ELR (cell line): ENCODE measurements at places on chromosomes 5 and 9.

GRCh38 chr5:59037941-59038797, 455.3 kb downstream of the RAB3C start:
- DNase-seq, result peak; percentile 26

DNA sequence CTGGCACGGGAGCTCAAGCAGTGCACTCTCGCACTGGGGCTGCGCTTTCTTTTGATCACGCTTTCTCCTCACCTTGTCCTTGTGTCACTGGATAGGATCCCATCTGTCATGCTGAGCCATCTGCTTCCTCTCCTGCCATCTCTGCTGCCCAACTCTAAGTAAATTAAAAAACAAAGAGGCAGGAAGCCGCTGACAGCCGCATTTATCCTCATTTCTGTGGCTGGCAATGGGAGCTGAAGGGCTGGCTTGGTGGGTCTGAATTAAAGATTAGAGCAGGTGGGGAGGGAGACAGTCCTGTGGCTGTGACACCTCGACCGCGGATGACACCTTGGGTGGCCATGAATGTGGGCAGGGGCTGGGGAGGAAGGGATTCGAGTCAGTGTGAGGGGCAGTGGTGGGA, 159.2 kb upstream of the ALDH1B1 start:
- no peak for DNase-seq

DNA sequence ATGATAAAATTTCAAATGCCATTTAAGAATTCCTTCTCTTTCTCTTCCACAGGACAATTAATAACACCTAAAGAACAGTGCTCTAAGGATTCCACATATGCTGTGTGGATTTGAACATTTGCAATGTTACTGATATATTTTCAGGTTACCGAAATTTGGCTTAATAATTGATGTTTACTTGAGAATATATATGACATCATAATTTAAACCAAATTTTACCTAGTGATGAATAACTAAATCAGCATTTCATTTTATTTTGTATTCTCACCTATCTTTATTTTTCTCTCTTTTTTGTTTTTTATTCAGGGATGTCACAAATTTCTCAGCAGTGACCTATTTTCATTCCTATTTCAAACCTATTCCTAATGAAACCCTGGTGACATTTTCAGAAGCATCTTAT, 429.6 kb downstream of the SLCO4C1 start:
- DNase-seq, result no peak

DNA sequence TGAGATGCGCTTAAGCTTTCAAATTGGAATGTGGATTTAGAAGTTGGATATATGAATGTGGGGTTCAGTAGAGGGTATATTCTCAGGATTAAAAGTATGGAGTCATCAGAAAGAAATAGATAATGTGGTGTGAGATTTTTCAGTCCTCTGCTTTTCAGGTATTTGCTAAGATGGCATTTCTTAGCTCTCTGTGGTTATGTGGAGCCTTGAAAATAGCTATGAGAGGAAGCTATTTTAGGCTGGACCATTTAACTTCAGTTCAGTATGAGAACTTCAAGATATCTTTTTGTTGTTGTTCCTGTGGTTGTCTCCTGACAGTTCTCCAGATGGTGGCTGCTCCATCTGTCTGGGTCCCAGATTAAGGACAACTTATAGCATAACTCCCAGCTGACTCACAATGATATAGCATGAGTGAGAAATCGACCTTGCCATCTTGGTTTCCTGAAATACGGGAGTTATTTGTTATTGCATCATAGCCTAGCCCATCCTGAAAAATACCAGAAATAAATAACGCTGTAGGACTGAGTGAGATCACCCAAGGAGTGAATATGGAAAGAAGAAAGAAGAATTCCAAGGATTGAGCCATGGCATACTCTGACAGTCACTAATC, 461.5 kb downstream of the ANXA1 start:
- peak; percentile 34 for DNase-seq

DNA sequence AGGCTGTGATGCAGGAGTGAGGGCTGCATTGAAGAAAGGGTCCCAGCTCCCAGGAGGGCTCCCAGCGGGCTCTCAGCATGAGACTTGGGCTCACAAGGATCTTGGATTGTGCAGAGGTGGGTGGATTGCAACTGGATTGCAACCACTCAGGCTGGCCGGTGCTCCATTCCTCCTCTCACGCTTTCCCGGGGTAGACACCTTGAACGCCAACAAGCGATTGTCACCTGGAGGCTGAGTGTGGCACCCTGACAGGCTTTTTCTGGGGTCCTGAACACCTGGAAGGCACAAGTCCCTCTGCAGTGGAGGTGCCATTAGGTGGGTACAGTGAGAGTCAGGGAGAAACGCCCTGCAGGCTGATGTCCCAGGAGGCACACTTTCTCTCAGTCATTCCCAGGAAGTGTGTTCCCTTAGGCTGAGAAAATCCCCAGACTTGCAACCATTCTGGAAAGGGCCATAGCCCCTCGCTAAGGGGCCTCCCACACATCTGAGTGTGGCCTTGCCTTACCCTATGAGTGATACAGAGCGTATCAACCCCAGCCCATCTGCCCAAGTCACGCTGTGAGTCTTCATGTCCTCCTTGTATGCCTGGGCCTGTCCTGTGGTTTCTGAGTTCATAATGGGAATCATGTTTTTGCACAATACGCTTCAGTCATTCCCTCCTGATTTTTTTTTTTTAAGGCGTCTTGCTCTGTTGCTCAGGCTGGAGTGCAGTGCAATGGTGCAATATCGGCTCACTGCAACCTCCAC, 488.1 kb downstream of the IRX1 start:
- no peak for DNase-seq

DNA sequence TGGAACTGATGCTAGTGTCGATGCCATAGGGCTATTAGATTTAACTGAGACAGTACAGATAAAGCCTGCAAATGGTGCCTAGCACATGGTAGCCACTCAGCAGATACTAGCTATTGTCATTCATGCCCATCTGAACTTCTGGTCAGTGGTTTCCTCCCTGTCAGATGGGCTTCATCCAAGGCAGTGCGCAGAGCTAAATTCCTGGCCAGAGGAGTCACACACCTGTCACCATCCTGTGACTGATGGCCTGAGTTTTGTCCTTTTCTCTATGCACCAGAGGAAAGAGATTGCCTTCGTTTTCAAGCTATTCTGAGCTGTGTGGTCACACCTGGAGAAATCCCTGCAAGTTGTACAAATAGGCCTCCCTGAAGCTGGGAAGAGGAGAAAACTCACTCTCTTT, 34.7 kb downstream of the MSX2 start:
- DNase-seq, result no peak

DNA sequence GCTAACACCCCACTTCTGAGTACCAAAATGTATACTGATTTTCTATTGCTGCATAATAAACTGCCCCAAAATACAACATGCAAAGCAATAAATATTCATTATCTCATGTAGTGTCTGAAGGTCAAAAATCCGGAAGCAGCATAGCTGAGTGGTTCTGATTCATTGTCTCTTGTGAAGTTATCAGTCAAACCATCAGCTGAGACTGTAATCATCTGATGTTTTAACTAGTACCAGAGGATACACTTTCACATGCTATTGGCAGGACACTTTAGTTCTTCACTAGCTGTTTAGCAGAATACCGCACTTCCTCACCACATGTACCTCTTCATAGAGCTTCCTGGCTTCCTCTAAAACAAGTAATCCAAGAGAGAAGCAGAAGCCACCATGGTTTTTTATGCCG, 12.7 kb upstream of the TMEM161B start:
- no peak for DNase-seq

DNA sequence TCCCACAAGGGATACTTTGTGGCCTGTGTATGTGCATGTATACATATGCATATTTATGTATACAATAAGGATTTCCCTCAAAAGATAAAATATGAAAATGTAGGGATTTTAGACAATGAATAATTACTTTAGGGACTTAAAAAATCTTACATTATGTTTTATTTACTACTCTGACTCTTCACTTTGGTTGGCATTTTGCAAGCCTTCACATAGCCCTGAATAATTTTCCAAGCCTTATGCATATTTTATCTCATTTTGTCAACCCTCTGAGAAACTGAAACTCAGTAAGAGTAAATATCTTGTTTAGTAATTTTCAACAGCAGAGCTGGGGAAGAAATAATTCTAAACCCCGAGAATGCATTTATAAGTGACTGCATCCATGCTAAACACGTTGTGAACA, 153.0 kb upstream of the SLC24A2 start:
- no peak for DNase-seq

GRCh38 chr9:37914154-37914551, 10.2 kb upstream of the SLC25A51 start:
- no peak for DNase-seq

DNA sequence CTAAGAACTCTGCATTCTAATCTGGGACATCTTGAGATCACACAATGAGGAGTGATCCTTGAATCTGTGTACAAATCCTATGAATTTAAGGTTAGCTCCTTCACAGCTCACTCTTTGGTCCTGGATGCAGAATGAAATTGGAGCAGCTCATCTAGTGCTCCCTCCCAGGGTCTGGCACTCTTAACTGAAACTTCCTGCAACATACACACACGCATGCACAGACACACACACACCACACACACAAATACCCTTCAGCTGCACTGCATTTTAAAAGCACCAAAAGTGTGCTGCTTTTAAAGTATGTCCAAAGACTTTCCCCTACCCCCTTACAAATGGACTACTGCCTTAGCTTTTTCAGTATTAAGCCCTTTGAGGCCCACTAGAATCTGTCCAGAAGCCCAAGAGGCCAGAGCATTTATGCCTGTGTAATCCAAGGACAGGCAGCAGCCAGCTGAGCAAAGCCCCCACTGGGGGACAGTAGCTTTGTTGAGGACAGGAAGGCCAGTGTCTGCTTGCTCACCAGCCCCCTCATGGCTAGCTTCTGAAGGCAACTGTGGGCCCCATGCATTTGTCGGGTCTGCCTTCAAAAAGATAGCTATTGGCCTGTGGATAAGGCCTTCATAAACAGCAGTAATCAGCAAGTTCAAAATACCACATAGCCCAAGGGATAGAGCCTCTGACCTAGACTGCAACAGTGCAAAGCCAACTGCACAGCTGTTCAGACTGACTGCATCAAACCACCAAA, 43.6 kb downstream of the CDO1 start:
- DNase-seq, result no peak

DNA sequence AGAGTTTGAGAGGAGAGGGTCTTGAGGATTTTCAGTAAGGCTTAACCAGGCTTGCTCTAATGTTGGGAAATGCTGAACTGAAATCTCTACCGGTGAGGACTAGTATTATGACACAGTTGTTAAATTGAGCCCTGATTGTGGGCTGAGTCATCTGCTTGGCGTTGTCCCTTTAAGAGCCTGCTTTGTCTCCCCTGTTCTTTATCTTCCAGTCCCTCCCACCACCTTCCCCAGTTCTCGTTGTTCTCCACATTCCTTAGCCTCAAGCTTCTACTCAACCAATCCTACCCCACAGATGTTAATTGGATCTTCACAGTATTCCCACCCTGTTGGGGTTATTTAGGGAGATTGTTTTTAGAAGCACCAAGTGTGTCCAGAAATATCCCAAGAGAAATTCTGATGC, 57.6 kb downstream of the ANKRD55 start:
- DNase-seq, result peak; percentile 71

DNA sequence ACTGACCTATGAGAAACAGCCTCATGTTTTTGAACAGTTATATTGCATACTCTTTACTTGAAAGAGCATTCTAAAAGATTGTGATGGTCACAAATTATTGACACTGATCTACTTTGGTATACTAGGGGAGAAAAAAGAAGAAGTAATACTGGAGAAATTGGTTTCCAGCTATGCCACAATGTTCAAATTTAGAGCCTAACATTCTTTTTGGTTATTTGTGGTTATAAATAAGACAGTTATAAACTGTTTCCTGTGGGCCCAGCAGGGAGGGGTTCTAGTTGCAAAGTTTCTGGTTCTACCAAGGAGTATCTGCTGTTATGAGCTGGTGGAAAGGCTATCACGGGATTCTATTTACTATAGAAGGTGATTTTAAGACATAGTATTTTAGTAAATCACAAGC, 4.8 kb downstream of the CWC27 start:
- no peak for DNase-seq

DNA sequence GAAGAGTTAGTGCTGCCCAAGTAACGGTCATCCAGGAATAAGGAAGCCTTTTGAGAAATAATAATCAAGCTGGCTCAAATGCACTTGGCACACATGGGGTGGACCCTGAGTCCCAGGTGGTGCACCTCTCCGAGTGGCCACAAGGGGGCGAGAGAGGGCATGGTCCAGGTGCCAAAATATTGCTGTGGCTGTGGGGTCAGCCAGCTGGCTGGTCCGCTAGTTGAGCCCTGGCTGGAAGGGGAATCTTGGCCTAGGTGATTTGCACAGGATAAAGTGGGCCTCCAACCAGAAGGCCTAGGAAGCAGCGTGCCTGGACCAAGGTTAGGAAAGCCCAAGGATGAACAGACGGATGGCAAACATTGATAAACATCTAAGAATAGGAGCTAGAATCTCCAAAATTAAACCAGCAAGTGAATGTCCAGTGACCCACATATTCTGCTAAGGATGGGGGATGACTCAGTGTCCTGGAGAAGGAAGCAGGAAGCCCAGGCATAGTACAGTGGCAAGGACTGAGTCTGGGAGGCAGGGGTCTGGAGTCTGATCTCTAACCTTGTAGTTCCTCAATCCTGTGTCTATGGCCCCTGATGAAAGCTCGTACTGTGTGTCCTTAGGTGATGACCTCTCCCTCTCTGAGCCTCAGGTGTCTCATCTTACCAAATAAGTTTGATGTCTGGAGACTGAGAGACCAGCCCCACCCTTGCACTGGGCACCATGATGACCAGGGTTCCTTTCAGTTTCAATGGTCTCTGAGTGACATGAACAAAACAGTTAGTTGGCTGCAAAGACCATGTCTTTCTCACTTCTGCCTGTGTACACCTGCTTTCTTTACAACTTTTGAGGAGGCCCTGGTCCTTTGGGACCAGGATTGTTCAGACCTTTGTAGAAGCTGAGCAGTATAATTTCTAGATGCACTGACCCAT, 19.2 kb upstream of the SHB start:
- DNase-seq, result peak; percentile 61

- DNase-seq, result no peak
Observed at GRCh38 chr9:89731262-89732182, 126.7 kb downstream of the GADD45G start.

DNA sequence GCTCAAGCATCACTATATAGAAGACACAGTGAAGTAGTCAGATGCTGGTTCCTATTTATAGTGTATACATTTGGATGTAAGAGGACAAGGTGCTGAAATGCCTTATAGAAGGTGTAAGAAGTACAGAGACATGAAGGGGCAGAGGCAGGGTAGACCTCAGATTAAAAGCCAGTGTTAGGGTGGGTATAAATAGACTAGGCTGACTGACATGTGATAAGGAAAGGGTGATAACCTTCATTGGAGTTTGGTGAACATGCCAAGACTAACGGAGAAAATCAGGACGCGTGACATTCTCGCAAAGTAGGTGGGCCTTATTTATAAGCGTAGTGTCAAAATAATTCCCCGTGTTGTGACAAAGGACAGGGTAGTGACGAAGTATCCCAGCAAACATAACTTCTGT, 59.1 kb upstream of the HRH2 start:
- no peak for DNase-seq

GRCh38 chr5:132180134-132180745, 47.4 kb downstream of the P4HA2 start:
- DNase-seq, result peak; percentile 86
